ENCODE measurements at places on chromosomes 7 and 10.
A peak's percentile ranks its signal among the peaks of the same experiment; 100 is the strongest.

- DNase-seq, result no peak
These were observed 100.1 kb downstream of the ADAM22 start for GRCh38 chr7:88034083-88034695.

DNA sequence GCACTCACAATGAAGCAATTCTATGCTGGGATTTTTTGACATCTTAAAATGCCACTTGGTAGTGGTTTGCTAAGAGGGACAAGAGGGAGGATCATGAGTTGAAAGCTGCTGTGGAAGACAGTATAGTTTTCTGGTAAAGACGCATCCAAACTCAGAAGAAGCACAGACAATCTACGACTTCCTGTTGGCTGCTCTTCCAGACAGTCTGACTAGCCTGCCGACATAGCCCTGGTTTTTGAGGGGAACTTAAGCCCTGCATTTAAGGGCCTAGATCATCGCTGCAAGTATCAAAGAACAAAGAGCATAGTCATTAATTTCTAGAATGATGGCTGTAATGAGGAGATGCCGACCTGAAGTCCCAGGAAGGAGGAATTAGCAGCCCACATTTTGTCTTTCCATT lies 99.9 kb upstream of the IKZF1 start:
- DNase-seq, result no peak

DNA sequence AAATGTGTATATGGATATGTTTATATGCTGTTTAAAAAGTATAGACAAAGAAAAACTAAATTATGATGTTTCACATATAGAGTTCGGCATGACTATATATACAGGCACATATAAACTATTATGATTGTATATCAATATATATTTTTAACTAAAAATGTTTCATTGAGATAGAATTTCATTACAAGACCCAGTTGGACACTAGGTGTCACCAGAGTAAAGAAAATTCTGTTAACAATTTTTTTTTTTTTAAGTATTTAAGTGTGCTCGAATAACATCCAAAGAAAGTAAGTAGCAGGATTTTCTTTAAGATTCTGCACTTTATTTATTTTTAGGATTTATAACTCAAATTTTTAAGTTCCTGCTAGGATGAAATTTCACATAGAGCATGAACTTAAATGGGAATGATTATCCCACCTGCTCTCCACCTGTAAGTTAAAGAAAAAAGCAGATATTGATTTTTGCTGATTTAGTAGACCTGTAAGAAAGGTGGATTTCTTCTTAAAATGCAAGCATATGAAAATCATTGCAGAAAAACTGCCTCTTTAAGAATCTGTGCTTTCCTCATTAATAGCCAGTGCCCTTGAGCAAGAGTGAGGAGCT lies 961.5 kb downstream of the PCDH15 start:
- DNase-seq, result peak; percentile 6

DNA sequence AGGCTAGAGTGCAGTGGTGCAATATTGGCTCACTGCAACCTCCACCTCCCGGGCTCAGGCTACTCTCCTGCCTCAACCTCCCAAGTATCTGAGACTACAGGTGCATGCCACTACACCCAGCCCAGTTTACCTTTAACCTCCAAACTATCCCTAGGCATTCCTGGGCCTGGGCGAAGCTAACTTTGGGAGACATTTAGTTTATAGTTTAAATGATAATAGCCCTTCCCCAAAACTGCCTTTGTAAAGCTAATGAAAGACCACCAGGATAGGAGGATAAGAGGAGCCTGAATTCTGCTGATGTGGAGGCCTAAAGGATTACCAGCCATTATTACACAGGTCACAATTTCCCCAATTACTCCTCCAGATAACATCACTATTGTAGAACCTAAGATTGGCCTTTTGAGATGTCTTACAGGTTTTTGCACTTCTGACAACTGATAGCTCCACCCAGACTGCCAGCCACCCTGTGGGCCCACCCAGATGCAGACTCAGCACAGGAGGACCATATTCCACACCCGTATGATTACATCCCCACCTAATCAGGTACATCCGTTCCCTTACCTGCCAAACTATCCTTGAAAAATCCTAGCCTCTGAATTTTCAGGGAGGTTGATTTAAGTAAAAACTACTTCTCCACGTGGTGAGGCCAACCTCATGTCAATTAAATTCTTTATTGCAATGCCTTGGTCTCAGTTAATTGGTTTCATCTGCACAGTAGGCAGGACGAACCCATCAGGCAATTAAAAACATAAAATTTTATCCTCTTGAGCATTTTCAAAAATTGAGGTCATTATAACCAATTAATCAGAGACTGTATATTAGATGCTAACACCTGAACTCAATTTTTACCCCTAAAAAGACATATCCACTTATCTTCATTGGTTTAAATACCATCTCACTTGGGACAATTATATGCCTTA lies 62.3 kb upstream of the TMEM254 start:
- no peak for DNase-seq

DNA sequence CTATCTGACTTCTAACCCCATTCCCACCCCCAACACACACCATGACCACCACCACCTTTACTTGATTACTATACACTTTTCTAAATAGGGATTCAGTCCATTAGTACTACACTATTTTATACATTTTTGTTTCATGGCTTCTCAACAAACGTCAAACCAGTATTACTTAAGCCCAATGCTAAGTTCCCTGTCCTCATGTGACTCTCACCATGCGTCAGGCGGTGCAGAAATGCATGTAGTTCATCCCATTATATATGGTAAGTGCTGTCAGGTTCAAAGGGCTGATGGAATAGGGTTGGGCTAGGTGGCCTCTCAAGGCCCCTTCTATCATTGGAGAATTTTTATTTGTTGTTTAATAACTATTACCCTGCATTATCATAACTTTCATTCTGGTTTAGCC lies 19.5 kb upstream of the VPS41 start:
- DNase-seq, result no peak

- DNase-seq, result no peak
These were observed 102.9 kb downstream of the INPP5A start for GRCh38 chr10:132640326-132641125.

DNA sequence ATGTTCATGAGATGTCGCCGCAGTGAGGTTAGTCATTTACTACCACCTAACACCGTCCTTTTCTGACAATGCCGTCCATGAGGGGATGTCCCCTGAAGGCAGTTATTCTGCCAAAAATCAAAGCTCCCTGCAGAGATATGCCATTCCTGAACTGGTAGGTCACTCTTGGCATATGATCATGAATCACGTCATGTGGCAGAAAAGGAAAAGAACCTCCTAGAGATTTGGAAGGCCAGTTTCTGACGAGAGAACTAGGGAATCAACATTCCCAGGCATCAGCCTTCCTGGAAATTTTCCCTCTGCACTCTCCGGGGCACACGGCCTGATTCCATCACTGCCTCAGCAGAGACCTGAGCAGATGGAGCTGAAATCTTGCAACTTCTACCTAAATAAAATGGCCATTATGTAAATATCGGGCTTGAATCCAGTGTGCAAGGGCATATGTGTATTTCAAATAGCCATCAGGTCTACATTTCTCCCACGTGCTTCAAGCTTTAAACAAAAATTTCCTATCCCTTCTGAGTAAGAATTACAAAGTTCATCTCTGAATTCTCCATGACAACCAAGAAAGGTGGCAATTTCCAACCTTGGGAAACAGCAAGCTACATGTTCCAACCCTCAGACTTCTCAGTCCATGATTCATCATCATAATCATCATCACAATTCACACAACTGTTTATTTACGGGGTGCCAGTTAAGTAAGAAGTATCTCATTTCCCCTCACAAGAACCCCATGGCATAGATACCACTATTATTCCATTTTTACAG lies 46.5 kb downstream of the AMPH start:
- peak; percentile 79 for DNase-seq

- no peak for DNase-seq
These were observed 58.1 kb downstream of the HECW1 start for GRCh38 chr7:43170571-43170970.

- DNase-seq, result no peak
These were observed 26.4 kb upstream of the MSS51 start for GRCh38 chr10:73459683-73460314.

- no peak for DNase-seq
These were observed 114.6 kb upstream of the LRRTM3 start for GRCh38 chr10:66811211-66811610.

- no peak for DNase-seq
These were observed 52.4 kb upstream of the ADRB1 start for GRCh38 chr10:113991091-113991860.

DNA sequence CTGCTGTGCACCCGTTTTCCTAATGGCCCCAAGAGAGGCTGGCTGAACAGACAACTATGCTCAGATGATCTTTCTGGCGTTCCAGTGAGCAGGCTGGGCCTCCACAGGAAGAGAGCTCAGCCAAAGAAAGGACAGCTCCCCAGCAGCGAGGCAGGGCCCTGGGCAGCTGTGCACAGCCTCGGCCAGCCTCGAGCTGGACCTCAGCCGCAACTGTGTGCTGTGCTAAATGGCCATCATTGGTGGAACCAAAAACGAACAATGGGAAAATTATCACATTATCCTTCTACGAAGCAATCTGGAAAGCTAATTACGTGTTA lies 97.5 kb downstream of the CTBP2 start:
- peak; percentile 83 for DNase-seq

DNA sequence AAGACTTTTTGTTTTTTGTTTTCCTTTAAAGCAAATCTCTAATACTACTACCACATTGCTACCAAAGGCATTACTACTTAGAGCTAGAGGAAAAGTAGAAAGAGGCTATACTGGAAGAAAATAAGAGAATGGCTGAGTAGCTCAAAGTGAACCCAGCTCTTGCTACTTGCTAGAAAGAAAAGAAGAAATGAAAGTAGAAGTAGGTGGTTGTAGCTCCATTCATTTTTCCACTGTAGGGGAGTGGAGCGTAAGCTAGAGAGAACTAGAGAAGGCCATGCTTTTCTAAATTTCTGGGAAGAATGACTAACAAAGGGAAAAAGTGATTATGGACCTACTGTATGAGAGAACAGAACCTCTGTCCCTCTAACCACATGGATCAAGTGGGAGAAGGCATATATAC lies 184.4 kb downstream of the PON1 start:
- DNase-seq, result no peak

GRCh38 chr7:82166260-82167015 lies 277.1 kb downstream of the CACNA2D1 start:
- DNase-seq, result no peak

DNA sequence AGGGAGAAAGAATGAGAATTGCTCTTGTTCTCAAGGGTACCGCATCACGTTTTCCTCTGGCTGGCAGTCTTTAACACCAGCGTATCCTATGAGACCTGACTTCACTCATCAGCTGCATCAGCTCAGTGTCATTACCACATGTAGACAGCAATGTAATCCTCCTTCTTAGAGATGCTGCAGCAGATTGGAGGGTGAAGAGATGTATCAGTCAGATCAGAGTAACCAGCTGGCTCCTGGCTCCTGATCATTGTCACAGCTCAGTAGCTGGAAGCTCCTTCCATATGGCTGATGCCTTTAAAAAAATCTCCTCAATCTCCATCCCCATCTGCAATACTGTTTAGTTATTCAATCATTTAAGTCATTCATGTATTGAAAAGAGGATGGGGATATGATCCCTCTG lies 39.7 kb upstream of the EPHB6 start:
- no peak for DNase-seq

DNA sequence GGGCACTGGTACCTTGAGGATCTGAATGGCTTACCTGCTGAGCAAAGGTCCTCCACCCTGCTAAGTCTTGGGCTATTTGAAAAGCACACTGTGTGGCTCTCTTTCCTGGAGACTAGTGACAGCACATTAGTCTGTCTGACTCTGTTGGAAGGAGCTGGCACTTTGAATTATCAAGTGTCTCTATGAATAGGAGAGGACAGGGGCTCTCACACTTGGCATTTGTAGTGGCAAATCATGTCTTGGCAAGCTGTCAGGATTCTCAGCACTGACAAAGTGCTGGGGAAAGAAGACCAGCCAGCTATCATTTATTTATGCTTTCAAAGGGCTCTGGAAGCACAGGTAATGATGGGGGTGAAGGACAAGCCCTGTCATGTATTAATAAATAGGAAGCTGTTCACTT lies 62.8 kb downstream of the MTPN start:
- no peak for DNase-seq

GRCh38 chr7:118104812-118105441 lies 79.0 kb upstream of the LSM8 start:
- DNase-seq, result peak; percentile 4

GRCh38 chr10:86264481-86265231 lies 101.9 kb downstream of the GRID1 start:
- DNase-seq, result no peak

GRCh38 chr7:64999165-65000004 lies 7.1 kb downstream of the ERV3-1 start:
- peak; percentile 11 for DNase-seq

GRCh38 chr7:2126621-2127020 lies 106.1 kb downstream of the MAD1L1 start:
- DNase-seq, result no peak

DNA sequence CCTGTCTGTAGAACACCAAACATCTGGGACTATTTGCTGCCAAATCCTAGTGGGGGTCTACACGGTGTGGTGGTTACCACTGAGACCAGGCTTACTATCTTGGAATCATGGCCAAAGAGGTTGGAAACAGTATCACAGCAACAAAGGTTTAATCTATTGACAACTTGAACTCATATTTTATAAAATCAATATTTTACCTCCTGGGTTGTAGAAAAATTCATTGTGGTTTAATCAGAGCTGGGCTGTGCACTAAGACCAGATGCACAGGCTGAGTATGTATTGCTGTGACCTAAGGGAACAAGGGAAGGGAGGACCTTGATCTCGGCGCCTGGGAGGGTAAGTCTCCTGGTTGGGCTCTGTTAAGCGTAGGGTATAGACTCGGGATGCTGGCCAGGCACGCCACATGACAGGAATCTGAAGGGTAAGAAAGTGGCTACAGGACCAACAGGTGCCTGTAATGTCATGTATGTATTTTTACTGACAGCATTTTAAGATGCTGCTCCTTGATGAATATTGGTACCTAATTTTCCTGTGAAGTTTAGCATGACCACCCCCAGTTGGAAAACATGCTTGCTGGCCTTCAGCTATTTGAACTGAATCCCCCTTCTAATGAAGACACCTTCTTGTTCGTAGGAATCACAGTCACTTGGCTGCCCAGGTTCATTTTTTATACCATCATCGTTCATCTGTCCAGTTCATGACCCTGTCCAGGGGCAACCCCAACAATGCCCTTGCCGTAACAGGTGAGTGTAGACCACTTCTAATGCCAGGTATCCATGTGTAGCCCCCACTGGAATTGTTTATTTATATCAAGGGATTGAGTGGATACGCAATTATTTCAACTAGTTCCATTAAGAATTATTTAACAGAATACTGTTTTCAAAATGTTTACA lies 79.5 kb downstream of the EZH2 start:
- no peak for DNase-seq

DNA sequence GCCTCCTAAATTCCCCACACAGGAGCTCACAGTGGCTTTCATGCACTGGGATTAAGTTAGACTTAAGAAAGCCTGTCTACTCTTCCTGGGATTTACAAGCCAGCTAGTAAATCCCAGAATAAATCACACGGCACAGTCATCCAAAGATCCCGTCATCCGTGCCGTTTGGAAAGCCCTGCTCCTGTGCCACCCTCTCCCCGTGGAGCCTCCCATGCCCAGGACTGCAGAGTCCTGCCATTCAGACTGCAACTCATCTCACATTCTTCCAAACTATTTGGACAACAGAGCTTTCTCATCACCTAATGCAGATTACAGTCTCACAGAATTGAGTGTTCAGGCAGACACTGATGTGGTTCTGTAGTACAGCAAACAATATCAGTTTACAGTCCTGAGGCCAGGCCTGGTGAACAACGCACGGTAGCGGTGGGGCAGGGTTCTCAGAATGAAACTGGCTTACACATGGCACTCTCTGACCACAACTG lies 166.5 kb downstream of the EGFR start:
- no peak for DNase-seq

- DNase-seq, result no peak
These were observed 22.4 kb downstream of the GPER1 start for GRCh38 chr7:1110358-1110757.

All from AG10803 (cell line).